Activated CD4-positive, alpha-beta T cell treated with anti-CD3 and anti-CD28 coated beads, Interleukin-2, amount 10 ng/mL, durations not matched to agents 24 days and 14 days (primary cell): ENCODE measurements at places on chromosomes 5 and 9. TPM values are rescaled to one million over a fixed set of nuclear protein-coding genes. Genes with fewer than 3 reads are reported as not detected.

The LIFR gene
- 0.12 TPM in 2 replicates for total RNA-seq

The CATSPER3 gene
- 0.54 and 0.64 TPM in 2 replicates for total RNA-seq

The KCNV2 gene
- not detected in 2 replicates for total RNA-seq

- DNase-seq = no peak
- no peak overlapping the region for H3K27ac ChIP-seq
- H3K4me3 ChIP-seq = peak overlapping the region; percentile 44
- peaks cover 77% of the 10 kb centered on the region for H3K27me3 ChIP-seq
- H3K4me1 ChIP-seq = peaks cover 11% of the 10 kb centered on the region
- peaks cover 2% of the 10 kb centered on the region for H3K36me3 ChIP-seq
These were observed 14.1 kb downstream of the BTNL9 start for GRCh38 chr5:181054138-181054537.

DNA sequence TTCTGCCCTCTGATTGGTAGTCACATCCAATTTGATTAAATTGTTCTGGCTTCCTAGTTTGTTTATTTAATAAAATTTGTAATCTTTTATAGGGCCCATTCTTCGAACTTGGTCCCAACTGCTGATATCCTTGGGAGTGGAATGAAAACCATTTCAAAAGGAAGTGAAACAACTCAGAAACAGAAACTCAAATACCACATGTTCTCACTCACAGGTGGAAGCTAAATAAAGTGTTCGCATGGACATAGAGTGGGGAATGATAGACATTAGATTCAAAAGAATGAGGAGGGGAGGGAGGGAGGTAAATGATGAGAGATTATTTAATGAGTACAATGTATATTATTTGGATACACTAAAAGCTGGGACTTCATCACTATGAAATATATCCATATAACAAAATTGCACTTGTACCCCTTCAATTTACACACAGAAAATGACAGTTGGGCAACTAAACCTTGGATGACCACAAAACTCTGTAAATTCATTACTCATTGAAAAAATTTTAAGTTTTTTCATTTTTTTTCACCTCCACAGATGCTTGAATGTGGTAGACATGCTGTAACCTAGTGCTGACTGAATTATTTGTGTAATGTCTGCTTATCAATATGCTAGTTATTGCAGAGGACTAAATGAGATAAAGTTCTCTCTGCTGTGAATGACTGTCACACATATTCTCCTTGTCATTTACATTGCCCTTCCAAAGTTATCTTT lies 16.0 kb downstream of the ATP10B start:
- no peaks in the 10 kb centered on the region for H3K4me1 ChIP-seq
- H3K27me3 ChIP-seq = no peaks in the 10 kb centered on the region
- H3K27ac ChIP-seq = no peak overlapping the region
- no peak overlapping the region for H3K4me3 ChIP-seq
- DNase-seq = no peak
- H3K36me3 ChIP-seq = no peaks in the 10 kb centered on the region

DNA sequence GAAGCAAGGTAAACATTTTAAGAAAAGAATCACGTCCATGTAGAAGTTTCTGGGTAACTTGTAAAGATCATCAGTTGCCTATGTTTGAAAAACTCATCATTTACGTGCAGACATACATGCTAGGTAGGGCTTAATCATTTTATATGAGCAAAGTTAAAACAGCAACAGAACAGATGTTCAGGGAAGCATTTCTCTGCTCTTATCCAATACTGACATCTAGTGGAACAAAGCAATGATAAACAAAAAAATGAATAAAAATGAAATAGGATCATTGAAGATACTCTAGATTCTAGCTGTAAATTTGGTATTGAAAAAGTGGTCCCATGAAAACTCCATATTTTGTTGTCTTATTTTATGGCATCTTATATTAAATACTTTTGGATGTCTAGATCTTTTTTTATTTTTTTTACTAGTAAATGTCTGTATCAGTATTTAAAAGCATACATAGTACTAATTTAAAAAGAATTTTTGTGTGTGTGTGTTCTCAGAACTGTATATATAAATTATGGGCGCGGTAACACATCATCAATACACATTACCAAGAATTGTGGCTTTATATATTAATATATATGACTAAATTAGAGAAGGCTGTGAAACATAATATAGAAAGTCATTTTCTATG lies 1050.2 kb downstream of the CDH12 start:
- H3K27me3 ChIP-seq = no peaks in the 10 kb centered on the region
- H3K27ac ChIP-seq = no peak overlapping the region
- no peaks in the 10 kb centered on the region for H3K36me3 ChIP-seq
- no peak overlapping the region for H3K4me3 ChIP-seq

The SLC4A9 gene
- not detected in 2 replicates for total RNA-seq

The PPP2R2B gene
- 0.12 TPM in 1 of 2 replicates, not detected in the other for total RNA-seq

The FOXD4L5 gene
- 0.17 TPM in 1 of 2 replicates, not detected in the other for total RNA-seq

The SGCD gene
- not detected in 2 replicates for total RNA-seq
